Neural progenitor cell (in vitro differentiated cells): ENCODE measurements at places on chromosomes 3 and 15.

GRCh38 chr3:149506965-149507364 lies 32.5 kb downstream of the TM4SF4 start:
- no peak for DNase-seq

DNA sequence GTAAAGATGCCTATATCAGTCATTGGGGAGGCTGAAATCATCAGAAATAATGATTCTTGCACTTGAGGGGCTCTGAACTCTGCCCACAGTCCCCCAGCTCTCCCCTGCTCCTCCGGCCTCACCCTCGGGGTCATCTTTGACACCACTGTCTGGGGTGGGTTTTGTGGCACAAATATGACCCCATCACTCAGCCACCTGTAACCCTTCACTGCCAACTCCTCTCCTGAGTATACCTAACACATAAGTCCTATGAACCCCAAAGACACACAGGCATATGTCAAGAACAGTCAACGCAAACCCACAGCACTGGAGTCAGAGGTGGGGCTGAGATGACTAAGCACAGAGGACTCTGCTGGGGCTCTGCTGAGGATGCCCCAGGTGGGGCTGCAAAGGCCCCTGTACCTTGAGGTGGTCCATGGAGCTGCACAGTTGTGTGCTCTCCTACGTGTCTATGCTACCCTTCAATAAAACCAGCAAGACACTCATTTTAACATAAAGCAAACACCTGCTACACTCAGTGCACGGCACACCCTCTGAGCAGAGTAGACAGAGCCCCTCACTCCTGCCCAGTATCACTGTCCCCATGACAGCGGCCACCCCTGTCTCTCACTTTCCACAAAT lies 29.9 kb downstream of the SLC41A3 start:
- DNase-seq, result no peak

DNA sequence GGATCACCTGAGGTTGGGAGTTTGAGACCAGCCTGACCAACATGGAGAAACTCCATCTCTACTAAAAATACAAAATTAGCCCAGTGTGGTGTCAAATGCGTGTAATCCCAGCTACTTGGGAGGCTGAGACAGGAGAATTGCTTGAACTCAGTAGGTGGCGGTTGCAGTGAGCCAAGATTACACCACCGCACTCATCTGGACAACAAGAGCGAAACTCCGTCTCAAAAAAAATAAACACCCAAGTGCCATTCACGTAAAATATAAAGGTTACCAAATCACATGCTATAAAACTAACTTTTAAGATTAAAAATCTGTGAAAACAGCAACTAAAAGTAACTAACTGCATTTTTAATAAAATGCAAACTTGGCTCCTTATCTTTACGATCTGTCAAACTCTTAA lies 8.9 kb downstream of the TRIM59 start:
- no peak for DNase-seq

GRCh38 chr3:108953210-108953609 lies 469 bp downstream of the GUCA1C start:
- DNase-seq, result no peak

- no peak for DNase-seq
These were observed 30.7 kb upstream of the SLC24A5 start for GRCh38 chr15:48090115-48090514.

GRCh38 chr3:31974964-31975363 lies 6.1 kb downstream of the OSBPL10 start:
- DNase-seq, result no peak

DNA sequence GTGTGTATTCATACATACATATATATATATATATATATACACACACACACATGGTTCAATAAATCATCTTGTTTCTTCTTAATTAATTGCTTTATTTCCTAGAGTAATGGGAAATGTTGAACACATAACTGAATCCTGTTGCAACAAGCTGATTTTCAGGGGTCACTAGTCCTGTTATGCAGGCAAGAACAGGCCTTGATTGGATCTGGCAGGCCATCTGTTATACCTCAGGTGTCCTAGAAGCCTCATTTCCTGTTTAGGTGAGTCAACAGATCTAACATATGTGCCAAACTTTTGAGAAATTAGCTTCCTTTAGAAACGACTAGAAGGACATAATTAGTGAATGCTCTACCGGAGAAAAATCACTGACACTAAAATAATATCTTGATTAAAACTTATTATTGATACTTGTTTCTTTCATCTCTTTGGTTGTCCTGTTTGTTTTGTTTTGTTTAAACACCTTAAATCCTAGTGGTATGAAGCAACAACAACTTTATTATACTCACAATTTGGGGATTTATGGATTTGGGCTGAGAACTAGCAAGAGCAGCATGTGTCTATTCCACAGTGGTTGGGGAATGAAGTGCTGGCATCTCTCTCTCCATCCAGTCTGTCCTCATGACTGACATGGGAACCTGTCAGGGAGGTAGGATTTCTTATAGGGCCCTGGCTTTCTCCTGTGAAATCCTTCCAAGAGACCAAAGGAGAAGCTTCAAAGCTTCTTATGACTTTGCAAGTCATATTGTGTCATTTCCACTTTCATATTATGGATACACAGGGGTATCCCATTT lies 552.6 kb downstream of the NSUN3 start:
- DNase-seq, result no peak

DNA sequence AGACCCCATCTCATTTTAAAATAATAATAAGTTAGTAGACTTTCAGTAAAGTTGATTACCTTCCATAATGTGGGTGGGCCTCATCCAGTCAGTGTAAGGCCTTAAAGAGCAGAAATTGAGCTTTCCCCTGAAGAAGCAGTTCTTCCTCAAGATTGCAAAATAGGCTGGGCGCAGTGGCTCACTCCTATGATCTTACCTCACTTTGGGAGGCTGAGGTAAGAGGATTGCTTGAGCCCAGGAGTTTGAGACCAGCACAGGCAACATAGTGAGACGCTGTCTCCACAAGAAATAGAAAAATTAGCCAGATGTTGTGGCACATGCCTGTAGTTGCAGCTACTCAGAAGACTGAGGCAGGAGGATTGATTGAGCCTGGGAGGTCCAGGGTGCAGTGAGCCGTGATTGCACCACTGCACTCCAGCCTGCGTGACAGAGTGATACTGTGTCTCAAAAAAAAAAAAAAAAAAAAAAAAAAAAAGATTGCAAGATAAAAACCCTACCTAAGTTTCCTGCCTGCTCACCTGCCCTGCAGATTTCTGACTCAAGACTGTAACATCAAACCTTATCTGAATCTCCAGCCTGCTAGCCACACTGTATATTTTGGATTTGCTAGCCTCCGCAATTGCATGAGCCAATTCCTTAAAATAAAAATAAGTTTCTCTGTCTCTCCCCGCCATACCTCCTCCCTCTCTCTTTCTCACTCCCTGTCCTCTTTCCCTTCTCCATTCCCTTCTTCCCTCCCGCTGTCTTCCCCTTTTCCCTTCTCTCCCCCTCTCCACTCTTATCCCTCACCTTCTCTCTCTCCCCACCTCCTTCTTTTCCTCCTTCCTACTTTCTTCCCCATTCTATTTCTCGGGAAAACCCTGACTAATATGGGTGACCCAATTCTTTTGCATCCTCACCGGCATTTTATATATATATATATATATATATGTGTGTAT lies 16.9 kb downstream of the KLHL18 start:
- DNase-seq, result no peak

DNA sequence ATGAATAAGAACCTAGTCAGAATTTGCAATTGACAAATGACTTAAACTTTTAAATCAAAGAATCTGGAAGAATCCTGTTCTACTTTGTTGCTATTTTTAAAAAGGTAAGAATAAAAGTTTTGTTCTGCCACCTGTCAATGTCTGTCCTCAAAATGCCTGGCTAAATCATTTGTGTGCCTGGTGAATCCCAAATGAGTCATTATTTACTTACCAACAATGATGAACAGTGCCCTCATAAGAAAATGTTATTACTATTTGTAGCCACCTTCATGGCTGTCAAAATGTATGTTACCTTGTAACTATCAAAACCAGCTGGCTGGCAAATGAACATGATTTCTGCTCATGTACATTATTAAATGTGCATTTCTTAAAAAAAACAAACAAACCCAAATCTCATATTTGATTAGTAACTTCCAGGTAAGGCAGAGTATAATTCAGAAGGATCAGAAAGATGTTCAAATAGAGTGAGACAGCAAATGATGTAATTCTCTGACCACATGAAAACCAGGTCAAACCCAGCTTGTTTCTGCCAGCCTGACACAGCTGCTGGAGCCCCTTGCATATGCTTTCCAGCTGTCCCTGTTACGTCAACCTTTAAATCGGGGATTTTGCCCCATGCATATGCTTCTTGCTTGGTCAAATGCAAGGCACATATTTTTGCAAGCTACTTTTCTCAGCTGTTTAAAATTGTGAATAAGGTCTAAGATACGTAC lies 137.9 kb downstream of the SSR3 start:
- DNase-seq, result no peak

GRCh38 chr15:78997981-78998499 lies 53.2 kb upstream of the CTSH start:
- no peak for DNase-seq

DNA sequence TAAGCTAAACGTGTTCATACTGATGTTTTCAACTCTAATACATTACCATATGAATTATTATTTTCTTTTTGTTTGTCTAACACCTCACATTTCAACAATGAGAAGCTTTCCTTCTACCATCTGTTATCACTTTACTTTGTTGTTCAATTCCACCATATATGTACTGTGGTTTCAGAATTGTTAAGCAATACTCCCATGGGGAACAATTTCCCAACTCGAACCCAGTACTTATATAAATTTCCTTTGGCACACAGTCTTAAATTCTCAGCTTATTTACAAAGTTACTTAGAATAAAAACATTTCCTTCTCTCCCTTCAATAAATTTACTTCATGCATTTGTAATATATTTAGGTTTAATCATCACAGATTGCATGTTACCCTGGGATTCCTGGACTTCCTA lies 1764.4 kb downstream of the OTOL1 start:
- no peak for DNase-seq

GRCh38 chr3:150936693-150937092 lies 31.5 kb upstream of the MINDY4B start:
- no peak for DNase-seq

- DNase-seq, result no peak
These were observed 376.4 kb upstream of the GBE1 start for GRCh38 chr3:82137861-82138260.

DNA sequence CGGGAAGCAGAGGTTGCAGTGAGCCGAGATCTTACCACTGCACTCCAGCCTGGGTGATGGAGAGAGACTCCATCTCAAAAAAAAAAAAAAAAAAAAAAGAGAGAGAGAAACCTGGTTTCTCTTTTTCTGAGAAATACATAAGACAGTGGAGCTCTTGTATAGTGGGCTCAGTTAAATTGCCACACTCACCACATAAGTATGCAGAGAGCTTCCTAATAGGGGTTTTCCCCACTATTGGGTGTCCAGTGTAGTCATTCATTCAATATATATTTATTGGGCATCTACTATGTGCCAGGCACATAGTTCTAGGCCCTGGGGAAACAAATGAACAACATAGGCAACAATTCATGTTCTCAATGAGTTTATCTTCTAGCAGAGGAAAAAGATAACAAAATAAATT lies 48.9 kb upstream of the FMN1 start:
- no peak for DNase-seq

DNA sequence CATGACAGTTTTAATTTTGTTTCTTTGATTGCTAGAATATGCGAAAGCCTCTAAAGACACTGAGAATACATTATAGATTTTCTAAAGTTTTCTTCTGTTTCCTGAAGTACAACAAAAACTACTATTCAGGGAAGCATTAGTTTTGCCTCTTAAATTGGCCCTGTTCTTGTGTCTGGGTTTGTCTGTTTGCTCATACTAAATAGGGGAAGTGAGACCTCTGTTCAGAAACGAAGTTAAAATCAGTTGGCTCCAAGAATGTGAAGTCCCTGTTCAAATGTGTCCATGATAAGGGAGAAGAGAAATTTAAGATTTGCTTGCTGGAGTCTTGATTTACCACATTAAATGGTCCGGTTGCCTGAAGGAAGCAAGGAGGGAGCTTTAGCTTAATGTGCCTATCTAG lies 327.3 kb upstream of the GBE1 start:
- DNase-seq, result no peak

- DNase-seq, result no peak
These were observed 297.7 kb downstream of the GBE1 start for GRCh38 chr3:81463781-81464180.

DNA sequence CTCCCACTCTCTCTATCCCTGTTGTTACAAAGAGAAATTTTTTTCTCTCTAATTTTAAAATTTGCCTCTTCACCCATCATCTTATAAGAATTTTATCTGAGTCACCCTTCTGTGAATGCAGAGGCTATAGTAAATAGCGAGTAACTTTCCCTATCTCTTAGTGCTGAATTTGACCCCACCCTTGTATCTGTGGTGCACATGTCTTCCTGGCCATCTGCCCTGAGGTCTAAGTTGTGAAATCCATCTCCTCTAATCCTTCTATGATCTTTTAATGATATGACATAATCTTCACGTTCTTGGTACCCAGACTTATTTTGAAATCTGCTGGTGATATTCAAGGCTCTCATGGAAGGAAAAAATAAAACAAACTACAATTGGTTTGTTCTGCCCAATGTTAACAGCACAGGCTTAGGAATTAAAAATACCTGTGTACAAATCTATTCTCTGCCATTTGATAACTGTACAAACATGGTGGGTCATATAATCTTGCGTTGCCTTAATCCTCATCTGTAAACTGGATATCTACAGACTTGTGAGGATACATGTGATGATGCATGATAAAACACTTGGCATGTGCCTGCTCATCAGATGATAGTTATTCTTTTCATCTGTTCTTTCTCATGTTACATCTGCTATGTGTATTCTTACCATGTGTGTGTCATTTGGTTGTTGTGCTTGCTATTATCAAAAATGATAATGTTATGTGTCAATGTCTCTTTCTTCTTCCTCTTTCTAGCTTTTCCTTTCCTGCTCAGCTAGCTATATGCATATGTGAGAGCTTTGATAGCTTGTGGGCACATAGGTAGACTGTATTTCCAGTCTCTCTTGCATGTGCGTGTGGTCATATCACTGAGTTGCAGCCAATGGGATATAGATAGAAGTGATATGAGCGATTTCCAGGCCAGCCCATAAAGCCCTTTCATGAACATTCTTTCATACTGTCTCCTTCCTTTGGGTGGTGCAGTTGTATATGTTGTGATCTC lies 13.7 kb upstream of the CCR3 start:
- no peak for DNase-seq

DNA sequence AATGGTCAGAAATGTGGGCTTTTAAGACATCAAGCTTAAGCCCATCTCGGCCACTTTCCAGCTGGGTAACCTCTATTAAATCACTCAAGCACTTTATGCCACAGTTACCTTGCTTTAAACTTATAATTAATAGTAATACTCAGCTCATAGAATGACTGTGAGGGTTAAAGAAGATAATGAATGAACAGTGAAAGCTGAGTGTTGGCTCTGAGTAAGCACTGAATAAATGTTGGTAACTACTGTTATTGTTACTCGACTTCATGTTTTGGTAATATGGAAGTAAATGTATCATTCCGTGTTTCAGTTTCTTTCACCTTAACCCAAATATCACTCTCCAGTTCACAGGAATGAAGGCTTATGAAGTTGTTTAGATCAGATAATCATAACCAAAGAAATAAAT lies 23.9 kb upstream of the OSTN start:
- DNase-seq, result no peak

GRCh38 chr15:101374326-101374725 lies 79.3 kb upstream of the SNRPA1 start:
- DNase-seq, result no peak
